ENCODE measurements at places on chromosomes 1 and 21.

- DNase-seq: peak; percentile 56
Measured at GRCh38 chr1:166884040-166884642, 8.1 kb upstream of the TADA1 start.

GRCh38 chr1:33241866-33242265, 14.4 kb upstream of the ZNF362 start:
- DNase-seq: no peak

DNA sequence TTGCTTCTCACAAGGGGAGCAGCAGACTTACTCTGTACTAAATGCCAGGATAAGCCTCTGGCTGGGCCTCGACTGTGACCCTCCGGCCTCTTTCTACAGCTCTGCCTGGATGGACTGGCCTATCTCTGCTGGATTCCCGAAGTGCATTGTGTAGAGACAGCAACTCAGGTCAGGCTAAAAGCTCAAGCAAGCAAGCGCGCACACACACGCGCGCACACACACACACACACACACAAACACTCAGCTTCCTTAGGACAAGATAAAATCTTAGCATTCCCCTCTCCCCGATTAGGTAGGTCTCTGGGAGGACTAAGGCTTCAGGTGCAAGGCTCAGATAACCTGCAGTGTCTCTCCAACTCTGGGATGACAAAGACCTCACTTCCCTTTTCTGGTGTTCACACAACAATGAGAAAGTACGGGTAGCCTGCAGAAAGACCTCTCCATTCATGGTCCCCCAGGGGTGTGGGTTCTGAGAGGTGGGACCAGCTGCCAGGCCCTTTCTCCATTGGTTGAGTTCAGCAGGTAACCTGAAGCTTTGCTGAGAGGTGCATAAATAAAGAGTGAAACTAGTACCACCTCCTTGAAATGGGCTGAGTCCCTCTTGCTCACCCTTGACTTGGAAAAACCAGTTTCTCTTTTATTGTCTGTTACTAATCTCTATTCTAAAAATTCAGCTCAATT, 155.1 kb upstream of the CAMK1G start:
- DNase-seq: peak; percentile 46

DNA sequence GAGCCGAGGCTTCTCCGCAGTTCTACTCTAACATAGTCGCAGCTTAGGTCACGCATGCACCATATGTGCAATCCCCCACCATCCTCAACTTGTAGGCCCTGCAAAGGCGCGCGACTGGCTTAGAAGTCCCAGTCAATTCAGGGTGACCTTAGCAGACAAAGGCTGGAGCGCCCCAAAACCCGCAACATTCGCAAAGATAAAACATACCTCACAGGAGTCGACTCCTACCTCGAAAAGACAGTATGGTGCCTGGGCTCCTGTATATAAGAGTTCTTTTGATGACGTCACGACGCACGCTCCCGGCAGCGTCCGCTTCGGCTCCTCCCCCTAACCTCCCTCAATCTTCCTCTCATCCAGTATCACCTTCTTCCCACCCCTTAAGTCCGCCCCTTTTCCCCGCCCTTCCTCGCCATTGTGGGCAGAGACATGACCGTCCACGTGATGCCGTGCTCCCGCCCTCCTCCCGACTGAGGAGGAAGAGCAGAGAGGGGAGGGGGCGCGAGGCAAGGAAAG, at the start of gene GAS5:
Gene GAS5, minus strand, starts transcription at position 237 of the 513 bp plus-strand sequence.
- DNase-seq: peak; percentile 100

GRCh38 chr1:111535256-111536191, 32.1 kb upstream of the ADORA3 start:
- no peak for DNase-seq

DNA sequence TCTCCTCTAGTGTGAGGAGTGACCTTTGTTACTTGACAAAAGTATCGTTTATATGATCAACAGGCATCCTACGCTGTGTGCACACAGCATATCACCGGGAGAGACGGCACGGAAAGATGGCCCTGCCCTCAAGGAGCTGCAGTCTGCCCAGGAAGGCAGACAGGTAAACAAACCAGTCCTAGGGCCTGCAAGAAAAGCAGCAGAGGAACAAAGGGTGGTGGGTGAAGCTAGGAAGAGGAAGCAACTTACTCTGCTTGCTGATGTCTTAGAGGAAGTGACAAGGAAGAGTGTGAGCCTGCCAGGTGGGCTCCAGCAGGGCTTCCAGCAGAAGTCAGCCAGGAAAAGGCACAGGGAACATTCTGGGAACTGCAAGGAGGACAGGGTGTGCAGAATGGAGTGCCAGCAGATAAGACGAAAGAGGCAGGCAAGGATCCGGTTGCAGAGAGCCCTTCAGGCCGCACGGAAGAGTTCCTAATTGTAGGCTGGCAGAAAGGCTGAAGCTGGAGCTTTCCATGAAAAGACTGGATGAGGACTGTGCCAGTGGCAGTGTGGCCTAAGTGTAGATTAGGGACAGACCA, 106.7 kb downstream of the SLC45A1 start:
- no peak for DNase-seq

- DNase-seq: no peak
Measured at GRCh38 chr1:86756062-86756406, 51.7 kb downstream of the SH3GLB1 start.

- no peak for DNase-seq
Measured at GRCh38 chr1:196438329-196438728, 169.9 kb downstream of the KCNT2 start.

- DNase-seq: no peak
Measured at GRCh38 chr1:76998582-76999223, 131.4 kb downstream of the ST6GALNAC5 start.

DNA sequence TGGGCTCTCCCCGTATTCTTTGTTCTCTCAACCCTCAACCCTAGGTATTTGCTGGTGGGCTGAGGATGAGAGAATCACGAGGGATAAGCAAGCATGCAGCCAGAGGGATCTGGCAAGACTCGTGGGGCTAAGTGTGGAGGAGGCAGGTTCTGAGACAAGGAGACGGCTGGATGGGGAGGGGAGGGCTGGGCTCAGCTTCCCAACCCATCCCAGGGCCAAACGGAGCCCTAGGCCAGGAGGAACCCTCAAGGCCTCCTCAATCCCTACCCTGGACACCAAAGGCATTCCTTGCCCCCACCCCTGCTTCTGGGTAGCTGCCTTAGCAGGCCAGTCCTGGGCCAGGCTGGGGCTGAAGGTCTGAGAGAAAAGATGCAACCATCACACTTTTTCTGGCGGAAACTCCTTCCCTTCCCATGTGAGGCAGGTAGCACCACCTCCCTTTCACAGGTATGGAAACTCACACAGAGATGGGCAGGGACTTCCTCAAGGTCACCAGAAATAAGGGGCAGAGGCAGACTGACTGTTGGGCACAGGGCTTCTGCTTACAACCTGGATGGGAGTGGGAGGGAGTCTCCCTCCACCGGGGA, 6.2 kb downstream of the MEF2D start:
- DNase-seq: no peak

DNA sequence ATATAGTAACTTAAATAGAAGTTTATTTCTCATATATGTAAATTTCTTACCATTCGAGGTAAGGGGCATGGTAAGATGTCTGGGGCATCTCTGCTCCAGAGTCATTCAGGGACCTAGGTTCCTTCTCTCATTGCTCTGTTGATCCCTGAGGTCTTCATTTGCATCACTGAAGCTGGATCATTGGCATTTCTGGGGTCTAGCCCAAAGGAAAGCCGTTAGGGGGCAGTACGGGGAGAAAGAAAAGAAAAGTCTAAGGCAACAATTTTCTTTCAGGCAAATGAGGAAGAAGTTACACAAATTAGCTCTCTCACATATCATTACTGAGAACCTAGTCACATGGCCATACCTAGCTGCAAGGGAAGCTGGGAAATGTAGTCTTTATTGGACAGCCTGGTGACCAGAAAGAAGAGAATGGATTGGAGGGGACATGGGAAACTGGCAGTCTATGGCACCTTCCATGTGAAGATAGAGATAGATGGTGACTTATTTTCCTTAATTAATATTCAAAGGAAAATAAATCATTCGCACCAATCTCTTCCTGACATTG, 10.2 kb upstream of the SUSD4 start:
- no peak for DNase-seq

GRCh38 chr1:182051938-182052337, 9.6 kb downstream of the ZNF648 start:
- DNase-seq: no peak
